Skeletal muscle cell (primary cell): ENCODE measurements at places on chromosomes 1 and 21.

GRCh38 chr1:19013826-19014548 is 57.5 kb upstream of the IFFO2 start:
- no peak for DNase-seq

DNA sequence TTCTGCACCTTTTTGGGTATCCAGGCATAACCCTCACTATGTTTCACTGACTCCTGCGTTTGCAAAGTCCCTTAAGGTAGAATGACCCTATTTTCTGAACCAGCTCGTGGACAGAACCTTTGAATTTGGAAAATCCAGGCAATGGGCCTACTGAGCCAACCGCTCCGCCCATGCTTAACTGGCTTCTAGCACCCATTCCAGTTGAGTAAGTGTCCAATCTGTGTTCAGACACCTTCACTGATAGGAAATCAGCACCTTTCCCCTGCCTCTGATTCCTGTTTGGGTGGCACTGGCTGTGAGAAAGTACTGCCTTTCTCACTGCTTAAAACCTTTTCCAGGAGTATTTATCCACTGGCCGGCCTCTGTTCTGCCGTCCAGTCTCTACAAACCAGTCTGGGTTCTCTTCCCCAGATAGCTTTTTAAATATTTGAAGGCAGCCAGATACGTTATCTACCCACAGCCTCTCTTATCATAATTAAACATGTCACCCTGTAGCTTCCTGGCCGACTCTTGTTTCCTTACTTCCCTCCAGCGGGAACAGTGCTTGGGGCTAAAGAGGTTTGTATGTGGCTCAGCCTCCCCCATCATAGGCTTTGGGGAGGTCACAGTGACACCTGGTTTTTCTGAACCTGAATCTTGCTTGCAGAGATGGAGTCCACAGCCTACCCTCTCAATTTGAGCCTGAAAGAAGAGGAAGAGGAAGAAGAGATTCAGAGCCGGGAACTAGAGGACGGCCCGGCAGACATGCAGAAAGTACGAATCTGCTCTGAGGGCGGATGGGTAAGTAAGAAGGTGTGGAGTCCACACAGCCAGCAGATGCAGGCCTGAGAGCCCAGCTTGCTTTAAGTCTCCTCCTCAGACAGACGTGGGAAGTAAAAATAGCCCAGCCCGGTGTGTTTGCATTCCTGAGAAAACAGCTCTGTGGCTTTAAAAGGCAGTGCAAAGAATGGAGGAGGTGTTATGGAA is 1.3 kb downstream of the POGK start:
- no peak for DNase-seq

- DNase-seq: no peak
Measured at GRCh38 chr1:3894626-3895278, 5.3 kb downstream of the C1orf174 start.

DNA sequence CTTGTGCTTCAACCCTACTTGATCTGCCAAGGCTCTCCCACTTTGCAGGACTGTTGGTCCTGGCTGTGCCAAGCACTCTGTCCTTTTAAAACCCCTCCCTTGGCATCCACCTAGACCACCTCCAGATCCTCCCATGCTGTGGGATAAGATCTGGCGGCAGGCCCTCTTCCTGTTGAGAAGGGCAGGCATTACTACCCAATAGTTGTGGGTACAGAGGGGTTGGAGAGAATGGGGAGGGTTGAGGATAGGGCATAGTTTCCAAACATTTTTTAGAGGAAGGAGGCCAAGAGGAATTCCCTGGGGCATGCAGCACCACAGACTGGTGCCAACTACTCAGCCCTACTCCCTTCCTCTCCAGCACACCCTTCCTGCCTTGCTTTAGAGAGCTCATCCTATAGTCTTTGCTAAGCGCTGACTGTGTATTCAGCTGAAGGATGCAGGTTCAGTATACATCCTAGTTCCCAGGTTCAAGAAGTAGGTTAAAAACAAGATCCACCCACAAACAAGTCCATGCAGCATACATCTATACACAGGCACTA is 70.7 kb downstream of the TRABD2B start:
- no peak for DNase-seq

- no peak for DNase-seq
Measured at GRCh38 chr1:100629391-100629790, 90.2 kb upstream of the VCAM1 start.

DNA sequence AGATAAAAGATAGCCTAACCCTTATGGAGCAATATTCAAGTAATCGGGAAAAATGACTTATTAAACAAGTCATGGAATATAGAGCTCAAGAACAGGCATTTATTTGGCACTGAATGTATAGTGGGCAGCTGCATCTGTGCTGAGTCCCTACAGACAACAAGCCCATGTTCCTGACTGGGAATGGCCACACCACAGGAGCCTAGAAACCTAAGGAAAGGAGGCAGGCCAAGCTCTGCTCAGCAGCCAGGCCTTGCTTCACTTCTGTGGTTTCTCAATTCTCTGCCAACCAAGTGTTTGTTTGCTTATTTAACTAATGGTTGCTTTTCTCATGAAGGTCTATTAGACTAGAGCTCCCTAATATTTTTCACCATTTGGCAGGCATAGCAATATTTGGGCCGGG is 21.5 kb downstream of the AK2 start:
- DNase-seq: no peak

- DNase-seq: no peak
Measured at GRCh38 chr1:214540324-214540723, 11.1 kb downstream of the PTPN14 start.

GRCh38 chr1:33348194-33348593 is 27.3 kb upstream of the A3GALT2 start:
- no peak for DNase-seq

- DNase-seq: no peak
Measured at GRCh38 chr1:163768576-163768975, 446.8 kb downstream of the NUF2 start.

- DNase-seq: no peak
Measured at GRCh38 chr1:12513181-12513580, 104.8 kb downstream of the DHRS3 start.

- DNase-seq: no peak
Measured at GRCh38 chr1:210231846-210232510, 618 bp upstream of the SERTAD4 start.

- peak; percentile 47 for DNase-seq
Measured at GRCh38 chr1:173409613-173410012, 67.5 kb upstream of the PRDX6 start.

- DNase-seq: no peak
Measured at GRCh38 chr1:31957701-31958674, 19.8 kb upstream of the PTP4A2 start.

- no peak for DNase-seq
Measured at GRCh38 chr1:18879215-18879790, 19.8 kb upstream of the TAS1R2 start.

DNA sequence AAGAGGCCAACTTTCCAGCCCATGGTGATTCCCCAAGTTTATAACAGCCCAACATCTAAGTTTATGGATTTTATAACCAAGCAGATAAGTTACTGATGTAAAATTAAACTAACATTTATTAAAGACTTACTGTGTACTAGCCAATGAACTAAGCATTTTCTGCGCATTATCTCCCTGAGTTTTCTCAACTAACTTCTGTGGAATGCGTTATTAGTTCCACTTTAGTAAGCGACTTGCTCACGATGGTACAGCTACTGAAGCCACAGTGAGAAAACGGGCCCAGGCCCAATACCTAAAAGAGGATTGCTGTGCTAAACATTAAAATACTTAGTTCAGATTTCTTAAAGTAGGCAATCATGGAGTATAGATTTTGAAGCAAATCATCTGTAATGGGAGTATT is 61.0 kb downstream of the ZBTB18 start:
- no peak for DNase-seq

DNA sequence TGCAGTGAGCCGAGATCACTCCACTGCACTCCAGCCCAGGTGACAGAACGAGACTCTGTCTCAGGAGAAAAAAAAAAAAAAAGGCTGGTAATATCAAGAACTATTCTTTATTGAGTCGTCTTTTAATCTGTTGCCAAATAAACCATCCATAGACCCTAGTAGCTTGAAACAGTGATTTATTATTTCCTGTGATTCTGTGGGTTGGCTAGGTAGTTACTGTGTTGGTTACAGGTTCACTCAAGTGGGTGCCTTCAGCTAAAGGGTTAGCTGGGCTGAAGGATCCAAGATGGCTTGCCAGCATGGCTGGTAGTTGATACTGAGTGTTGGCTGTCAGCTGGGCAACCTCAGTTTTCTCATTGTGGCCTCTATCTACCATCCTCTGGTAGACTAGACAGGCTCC is 9.2 kb downstream of the TLCD4 start:
- no peak for DNase-seq

DNA sequence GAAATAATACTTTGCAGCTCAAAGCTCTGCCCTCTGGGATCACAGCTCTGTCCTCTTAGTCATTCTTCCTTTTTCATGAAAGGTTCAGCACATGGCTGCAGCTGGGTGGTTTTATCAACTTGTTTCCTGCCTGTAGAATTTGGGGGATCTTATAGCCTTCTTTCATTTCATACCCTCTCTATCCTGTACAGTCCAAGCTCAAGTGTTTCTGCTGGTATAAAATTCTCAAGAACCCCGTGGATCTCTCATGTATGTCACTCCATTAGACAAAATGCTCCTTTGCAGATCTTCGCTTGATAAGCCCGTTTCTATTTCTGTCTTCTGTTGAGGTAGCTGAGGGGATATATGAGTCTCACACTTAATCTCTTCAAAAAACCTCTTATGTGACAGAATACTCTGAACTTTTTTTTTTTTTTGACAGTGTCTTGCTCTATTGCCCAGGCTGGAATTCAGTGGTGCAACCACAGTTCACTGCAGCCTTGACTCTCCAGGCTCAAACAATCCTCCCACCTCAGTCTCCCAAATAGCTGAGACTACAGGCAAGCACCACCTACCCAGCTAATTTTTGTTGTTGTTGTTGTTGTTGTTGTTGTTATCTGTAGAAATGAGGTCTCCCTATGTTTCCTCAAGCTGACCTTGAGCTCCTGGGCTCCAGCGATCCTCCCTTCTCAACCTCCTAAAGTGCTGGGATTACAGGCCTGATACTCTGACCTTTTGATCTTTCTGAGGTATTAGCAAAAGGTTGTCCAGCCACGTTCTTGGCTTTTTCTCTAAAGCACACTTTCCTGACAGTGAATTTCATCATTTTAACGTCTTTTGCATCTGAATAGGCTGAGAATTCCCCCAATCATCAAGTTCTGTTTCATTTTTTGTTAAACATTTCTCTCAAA is 24.6 kb upstream of the COL9A2 start:
- DNase-seq: no peak

- DNase-seq: no peak
Measured at GRCh38 chr1:155850345-155850744, 6.7 kb downstream of the GON4L start.

GRCh38 chr1:19477284-19478249 is 7.8 kb downstream of the CAPZB start:
- DNase-seq: no peak

DNA sequence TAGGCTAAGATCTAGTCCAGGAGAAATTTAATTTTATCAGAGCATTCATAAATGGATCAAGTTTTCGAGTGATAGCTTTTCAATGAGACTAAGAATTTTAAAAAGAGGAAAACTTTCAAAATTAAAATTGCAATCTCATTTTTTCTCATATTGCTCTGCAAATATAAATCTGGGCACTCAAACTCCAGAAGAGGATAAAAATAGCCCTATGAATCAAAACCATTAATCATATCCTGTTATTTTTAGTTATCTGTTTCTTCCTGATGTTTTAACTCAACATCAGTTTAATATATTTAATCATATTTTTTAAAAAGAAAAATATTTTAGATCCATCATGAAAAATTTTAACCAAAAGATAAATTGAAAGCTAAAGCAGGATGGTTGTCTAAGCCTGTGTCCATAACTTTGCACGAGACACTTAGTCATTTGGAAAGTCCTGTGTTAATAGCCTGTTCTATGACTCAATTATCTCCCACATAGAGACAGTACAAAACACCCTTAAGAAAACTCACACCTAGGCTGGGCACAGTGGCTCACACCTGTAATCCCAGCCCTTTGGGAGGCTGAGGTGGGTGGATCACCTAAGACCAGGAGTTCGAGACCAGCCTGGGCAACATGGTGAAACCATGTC is 17.1 kb upstream of the PRRC2C start:
- DNase-seq: no peak

DNA sequence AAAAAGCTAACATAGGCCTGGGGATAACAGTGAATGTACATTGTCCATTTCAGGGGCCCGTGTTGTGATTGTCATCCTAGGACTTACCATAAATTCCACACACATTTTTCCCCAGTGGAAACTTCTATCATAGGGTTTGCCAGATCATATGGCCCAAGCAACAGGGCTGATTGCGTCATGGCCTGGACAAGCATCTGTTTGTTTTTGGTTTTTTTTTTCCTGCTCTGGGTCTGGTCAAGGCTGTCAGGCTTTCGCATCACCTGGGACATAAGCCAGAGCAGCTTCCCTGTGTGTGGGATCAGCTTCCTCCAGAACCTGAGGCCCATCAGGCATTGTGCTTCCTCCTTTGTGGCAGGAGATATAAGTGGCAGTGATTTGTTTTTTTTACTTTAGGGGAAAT is 598.5 kb upstream of the USP24 start:
- peak; percentile 83 for DNase-seq

DNA sequence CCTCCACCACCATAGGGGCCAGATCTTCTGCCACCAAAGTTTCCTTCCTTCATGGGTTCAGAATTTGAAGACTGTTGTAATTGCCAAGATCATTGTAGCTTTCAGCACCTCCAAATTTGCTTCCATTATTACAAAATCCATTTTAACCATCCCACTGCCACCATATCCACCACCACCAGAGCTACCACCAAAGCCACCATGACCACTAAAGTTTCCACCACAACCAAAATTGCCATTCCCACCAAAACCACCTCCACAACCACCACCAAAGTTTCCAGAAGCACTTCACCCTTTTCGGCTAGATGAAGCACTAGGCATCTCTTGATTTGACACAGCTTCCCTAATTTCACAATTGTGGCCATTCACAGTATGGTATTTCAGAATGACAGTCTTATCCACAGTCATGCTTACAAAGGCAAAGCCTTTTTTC is 45.2 kb downstream of the SLC30A7 start:
- no peak for DNase-seq

DNA sequence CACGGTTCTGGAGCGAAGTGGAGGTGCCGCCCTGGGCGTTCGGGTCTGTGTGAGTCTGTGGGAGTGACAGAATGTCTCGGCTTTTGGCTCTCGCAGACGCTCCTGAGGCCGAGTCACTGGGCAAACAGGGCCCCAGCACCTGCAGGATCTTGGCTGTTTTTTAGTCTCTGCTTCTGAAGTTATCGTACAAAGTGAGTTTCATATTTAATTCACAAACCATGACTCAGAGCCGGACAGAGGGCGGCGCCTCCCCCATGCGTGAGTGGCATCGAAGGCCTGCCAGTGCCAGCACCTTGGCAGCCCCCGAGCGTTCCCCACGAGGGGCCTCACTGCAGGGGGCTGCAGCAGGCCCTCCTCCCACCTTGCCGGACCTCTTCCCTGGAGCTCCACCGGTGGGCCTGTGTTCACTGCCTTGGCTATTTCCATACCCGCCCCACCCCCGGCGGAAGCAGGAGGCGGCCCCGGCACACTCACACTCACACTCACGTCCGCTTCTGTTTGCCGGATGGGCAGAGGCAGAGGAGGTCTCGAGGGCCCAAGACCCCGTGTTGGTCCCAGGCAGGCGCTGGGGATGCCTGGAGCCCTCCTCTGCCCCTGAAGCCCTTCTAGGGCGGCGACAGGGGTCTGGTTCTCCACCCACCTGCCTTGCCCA is 56.3 kb downstream of the MORN1 start:
- no peak for DNase-seq
